ENCODE measurements at places on chromosomes 12 and 14. TPM values are rescaled to one million over a fixed set of nuclear protein-coding genes. Genes with fewer than 3 reads are reported as not detected.
A peak's percentile ranks its signal among the peaks of the same experiment; 100 is the strongest.

ITPK1 gene
- total RNA-seq: 63.8 TPM

MANSC1 gene
- total RNA-seq: 5.5 TPM

PLBD1 gene
- 3.5 TPM for total RNA-seq

COQ10A gene
- total RNA-seq: 23.2 TPM

DBX2 gene
- total RNA-seq: not detected

KRT6A gene
- not detected for total RNA-seq

KLC1 gene
- 173 TPM for total RNA-seq

CD163 gene
- total RNA-seq: not detected

GRCh38 chr12:58310809-58311622 is 369.6 kb downstream of the ATP23 start:
- no peak overlapping the region for H3K4me3 ChIP-seq
- H3K27ac ChIP-seq: no peak overlapping the region
- no peaks in the 10 kb centered on the region for H3K27me3 ChIP-seq

- no peak overlapping the region for H3K4me3 ChIP-seq
- DNase-seq: no peak
- H3K27me3 ChIP-seq: peaks cover 5% of the 10 kb centered on the region
- H3K27ac ChIP-seq: no peak overlapping the region
- H3K36me3 ChIP-seq: no peaks in the 10 kb centered on the region
- peaks cover 4% of the 10 kb centered on the region for H3K4me1 ChIP-seq
These were observed 110.3 kb downstream of the SINHCAF start for GRCh38 chr12:31215518-31216232.

DNA sequence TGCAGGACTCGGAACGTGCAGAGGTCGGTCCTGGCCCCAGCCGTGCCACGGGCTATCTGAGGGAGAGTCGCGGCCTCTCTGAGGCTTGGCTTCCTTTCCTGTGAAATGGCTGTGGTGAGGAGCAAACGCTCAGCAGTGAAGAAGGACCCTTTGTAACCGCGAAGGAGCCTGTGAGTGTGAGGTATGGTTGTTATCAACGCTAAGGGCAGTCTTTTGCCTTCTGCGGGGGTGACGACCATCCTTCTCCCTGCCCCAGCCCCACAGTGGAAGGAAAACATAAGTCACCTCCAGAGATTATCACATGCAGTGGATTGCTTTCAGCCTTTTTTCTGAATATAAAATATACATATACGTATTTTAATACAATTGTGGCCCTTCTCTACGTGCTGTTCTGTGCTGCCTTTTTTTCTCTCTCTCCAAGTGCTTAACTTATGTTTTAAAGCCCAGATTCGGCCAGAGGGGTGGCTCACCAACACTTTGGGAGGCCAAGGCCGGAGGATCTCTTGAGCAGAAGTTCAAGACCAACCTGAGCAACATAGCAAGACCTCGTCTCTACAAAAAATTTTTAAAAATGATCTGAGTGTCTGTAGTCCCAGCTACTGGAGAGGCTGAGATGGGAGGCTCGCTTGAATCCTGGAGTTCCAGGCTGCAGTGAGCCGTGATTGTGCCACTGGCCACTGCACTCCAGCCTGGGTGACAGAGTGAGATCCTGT is 17.4 kb downstream of the TAMALIN start:
- no peak for DNase-seq
- no peaks in the 10 kb centered on the region for H3K36me3 ChIP-seq
- H3K4me3 ChIP-seq: peak overlapping the region; percentile 69
- peaks cover 37% of the 10 kb centered on the region for H3K4me1 ChIP-seq

- no peaks in the 10 kb centered on the region for H3K27me3 ChIP-seq
- peaks cover 6% of the 10 kb centered on the region for H3K4me1 ChIP-seq
- H3K4me3 ChIP-seq: no peak overlapping the region
- no peaks in the 10 kb centered on the region for H3K36me3 ChIP-seq
These were observed 332.5 kb downstream of the CCER1 start for GRCh38 chr12:90622431-90622830.

DNA sequence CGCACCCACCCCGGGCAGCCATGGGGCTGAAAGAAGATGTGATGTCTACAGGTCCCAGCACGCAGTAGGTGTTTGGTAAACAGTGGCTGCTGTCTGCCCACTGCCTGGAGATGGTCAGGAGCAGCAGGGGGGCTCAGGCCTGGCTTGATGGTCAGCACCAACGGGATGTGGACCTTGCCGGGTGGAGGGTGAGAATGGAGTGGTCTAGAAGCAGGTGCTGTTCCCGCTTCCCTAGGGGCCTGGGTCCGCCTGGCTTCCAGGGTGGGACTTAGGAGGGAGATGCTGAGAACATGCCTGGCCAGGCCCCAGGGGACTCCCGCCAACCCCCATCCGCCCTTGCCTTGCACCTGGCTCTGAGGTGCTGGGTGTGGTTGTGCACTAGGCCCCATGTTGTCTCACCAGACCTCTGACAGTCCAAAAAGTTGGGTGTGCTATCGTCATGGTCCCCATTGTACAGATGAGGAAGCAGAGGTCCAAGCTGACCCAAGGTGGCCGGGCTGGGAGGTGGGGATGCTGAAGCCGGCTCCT is 12.9 kb downstream of the FAM222A start:
- H3K4me1 ChIP-seq: peaks cover 68% of the 10 kb centered on the region
- H3K4me3 ChIP-seq: peak overlapping the region; percentile 78
- H3K27me3 ChIP-seq: peaks cover 30% of the 10 kb centered on the region
- peak overlapping the region; percentile 97 for H3K27ac ChIP-seq
- DNase-seq: no peak

DNA sequence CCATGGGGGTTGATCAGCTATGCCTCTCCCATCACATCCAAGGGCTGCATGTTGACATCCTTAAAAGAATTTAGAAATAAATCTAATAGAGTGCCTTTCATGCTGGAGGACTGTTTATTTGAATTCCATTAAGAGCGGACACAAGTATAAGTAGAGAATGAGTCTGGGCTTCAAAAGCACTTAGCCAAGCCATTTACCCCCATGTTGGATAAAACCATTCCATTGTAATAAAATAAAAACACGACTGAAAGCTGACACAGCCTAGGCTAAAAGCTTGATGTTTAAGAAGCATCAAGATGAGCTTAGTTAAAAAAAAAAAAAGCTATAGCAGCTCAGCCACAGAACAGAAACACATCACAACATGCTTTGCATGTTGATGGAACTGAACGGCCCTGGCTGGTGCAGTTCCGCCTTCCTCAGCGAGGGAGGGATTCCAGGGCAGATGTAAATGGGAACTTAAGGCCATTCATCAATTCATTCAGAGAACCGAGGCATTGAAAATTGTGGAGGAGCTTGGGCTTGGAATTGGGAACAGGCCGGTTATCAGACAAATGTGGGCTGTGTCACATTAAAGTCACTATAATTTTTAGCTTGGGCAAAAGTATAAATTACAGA is 41.2 kb downstream of the TMEM132D start:
- H3K4me1 ChIP-seq: peaks cover 10% of the 10 kb centered on the region
- H3K4me3 ChIP-seq: no peak overlapping the region
- H3K36me3 ChIP-seq: no peaks in the 10 kb centered on the region
- H3K27ac ChIP-seq: no peak overlapping the region
- no peak for DNase-seq

GRCh38 chr14:93975791-93976476 is 436 bp downstream of the ASB2 start:
- no peak for DNase-seq
- peak overlapping the region; percentile 39 for H3K27ac ChIP-seq
- peaks cover 27% of the 10 kb centered on the region for H3K4me1 ChIP-seq

DNA sequence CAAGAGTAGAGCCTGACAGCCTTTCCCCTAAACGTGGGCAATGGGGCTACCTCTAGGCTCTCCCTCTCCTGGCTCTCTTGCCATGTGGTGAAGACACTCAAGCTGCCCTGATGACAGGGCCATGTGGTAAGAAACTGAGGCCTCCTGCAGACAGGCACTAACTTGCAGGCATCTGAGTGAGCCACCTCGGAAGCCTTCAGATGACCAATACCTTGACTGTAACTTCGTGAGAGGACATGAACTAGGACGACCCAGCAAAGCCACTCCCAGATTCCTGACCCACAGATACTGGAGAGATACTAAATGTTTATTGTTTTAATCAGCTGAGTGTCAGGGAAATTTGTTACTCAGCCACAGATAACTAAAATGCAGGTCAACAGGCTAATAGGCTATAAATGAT is 96.4 kb downstream of the EFCAB11 start:
- no peaks in the 10 kb centered on the region for H3K27me3 ChIP-seq
- no peaks in the 10 kb centered on the region for H3K36me3 ChIP-seq
- H3K27ac ChIP-seq: no peak overlapping the region
- H3K4me1 ChIP-seq: no peaks in the 10 kb centered on the region
- H3K4me3 ChIP-seq: no peak overlapping the region

DNA sequence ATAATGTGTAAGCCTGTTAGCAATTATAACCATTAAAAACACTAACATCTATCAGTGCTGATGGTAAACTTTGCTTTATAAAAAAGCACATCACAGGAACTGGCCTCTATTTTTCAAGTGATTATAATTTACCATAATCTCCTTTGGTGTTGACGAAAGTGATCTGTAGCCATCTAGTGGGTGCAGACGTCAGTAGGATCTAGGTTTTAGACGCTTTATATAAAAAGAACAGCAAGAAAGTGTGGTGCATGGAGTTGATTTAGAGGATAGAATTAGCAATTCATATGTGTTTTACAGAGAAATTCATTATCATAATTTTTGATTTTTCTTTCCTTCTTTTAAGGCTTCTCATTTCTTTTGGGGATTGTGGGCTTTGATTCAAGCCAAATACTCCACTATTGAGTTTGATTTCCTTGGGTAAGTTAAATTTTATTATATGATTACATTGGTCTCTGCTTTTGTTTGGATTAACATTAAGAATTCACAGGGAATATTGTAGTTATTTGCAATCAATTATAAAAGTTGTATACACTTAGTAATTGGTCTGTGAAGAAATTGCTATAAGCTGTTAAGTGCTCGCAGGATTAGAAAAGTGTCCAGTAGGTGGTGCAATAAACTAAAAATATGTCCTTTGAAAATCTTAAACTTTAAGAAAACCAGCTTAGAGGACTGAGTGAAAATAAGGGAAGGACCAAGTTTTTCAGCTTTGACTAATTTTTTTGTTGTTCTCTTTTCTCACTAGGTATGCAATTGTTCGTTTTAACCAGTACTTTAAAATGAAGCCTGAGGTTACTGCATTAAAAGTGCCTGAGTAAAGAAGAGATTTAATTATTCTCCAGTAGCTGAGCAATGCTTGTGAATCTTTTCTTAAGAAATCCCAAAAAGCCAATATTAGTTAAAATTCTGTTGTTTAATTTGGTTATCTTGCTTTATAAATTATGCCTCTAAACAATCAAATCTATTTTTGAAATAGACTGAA is 59.5 kb downstream of the ETNK1 start:
- H3K4me1 ChIP-seq: peaks cover 14% of the 10 kb centered on the region
- no peak for DNase-seq
- no peak overlapping the region for H3K27ac ChIP-seq
- H3K27me3 ChIP-seq: no peaks in the 10 kb centered on the region
- H3K4me3 ChIP-seq: no peak overlapping the region

GRCh38 chr12:118237052-118237665 is 101.2 kb downstream of the PEBP1 start:
- no peaks in the 10 kb centered on the region for H3K36me3 ChIP-seq
- H3K4me3 ChIP-seq: no peak overlapping the region
- no peak for DNase-seq
- H3K4me1 ChIP-seq: no peaks in the 10 kb centered on the region
- no peaks in the 10 kb centered on the region for H3K27me3 ChIP-seq

DNA sequence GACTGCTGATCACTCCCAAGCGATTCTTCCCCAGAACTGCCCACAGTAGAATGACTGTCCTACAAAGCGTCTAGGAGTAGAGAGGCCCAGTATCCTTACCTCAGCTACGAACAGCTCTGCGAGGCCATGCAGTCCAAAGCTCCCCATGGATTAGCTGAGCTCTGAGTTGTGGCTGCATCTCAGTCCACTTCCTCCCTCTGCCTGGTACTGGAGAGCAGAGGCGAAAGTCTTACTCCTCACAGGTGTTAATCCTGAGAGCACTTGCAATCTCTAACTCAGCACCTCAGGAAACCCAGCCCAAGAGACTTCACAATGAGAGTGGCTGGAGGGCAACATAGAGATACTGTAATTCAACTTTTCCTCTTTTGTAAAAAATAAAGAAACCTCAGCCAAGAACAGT is 493.1 kb downstream of the BCAT1 start:
- no peak overlapping the region for H3K4me3 ChIP-seq
- H3K27ac ChIP-seq: peak overlapping the region; percentile 86
- H3K27me3 ChIP-seq: no peaks in the 10 kb centered on the region
- no peak for DNase-seq

GRCh38 chr14:91225025-91225424 is 19.5 kb downstream of the GPR68 start:
- peaks cover 4% of the 10 kb centered on the region for H3K4me1 ChIP-seq
- H3K36me3 ChIP-seq: peaks cover 6% of the 10 kb centered on the region
- DNase-seq: no peak
- H3K27ac ChIP-seq: no peak overlapping the region
- H3K27me3 ChIP-seq: no peaks in the 10 kb centered on the region

GRCh38 chr12:65938807-65939206 is 114.5 kb downstream of the HMGA2 start:
- no peak for DNase-seq
- H3K4me3 ChIP-seq: no peak overlapping the region
- H3K36me3 ChIP-seq: peaks cover 15% of the 10 kb centered on the region

GRCh38 chr14:63039866-63040265 is 5.4 kb downstream of the KCNH5 start:
- H3K4me3 ChIP-seq: no peak overlapping the region
- H3K27ac ChIP-seq: no peak overlapping the region
- peaks cover 59% of the 10 kb centered on the region for H3K27me3 ChIP-seq
- no peaks in the 10 kb centered on the region for H3K36me3 ChIP-seq

- no peaks in the 10 kb centered on the region for H3K27me3 ChIP-seq
- DNase-seq: no peak
- H3K27ac ChIP-seq: no peak overlapping the region
- no peaks in the 10 kb centered on the region for H3K36me3 ChIP-seq
These were observed 8.6 kb upstream of the RAN start for GRCh38 chr12:130863298-130863697.

DNA sequence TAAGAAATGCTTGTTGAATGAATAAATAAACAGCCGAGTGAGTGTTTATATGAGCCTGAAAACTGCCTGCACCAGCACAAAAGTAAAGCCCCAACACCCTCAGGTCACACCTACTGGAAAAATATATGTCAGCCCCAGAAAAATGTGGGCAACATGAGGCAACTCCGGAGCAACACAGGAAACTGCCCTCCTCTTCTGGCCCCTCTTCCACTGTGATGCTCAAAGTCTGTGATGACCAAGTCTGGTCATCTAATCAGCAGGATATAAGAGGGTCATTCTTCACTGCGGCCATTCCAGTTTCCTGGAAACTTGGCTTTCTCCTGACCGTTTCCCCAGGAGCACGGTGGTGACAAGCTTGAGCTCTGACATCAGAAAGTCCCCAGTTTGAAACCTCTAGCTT is 159.6 kb upstream of the PZP start:
- DNase-seq: no peak
- no peak overlapping the region for H3K27ac ChIP-seq
- H3K4me3 ChIP-seq: no peak overlapping the region

Data from neural crest cell (in vitro differentiated cells).